Posterior vena cava (tissue), 2 donors: ENCODE measurements at places on chromosomes 5 and 9. TPM values are rescaled to one million over a fixed set of nuclear protein-coding genes. Genes with fewer than 3 reads are reported as not detected.
A peak's percentile ranks its signal among the peaks of the same experiment; 100 is the strongest.

DNA sequence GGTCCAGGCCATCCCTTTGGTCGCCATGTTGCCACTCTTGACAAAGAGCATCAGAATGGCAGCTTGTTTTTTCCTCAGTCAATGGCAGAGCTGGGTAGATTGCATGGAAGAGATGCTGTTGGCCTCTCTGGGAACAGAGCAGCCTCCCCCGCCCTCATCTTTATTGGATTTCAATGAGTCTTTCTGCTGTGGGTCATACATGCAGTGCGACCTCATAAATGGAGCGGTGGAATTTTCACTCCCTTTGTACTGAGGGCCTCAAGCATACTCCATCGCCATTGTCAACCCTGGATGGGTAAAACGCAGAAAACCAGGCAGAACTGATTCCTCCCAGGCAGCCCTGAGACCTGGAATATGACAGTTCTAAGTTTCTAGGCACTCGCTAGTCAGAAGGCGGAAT, 71.8 kb downstream of the ZNF618 start:
- no peak for DNase-seq

- DNase-seq, result no peak
Observed at GRCh38 chr5:133842846-133843611, 125.4 kb downstream of the C5orf15 start.

- DNase-seq, result no peak
Observed at GRCh38 chr9:115672477-115673316, 480.9 kb upstream of the PAPPA start.

- DNase-seq, result no peak
Observed at GRCh38 chr5:157282150-157282549, 16.2 kb downstream of the CYFIP2 start.

Gene DMRT2
- total RNA-seq, result 0.93 TPM

GRCh38 chr9:29211580-29212396, 1638.5 kb upstream of the C9orf72 start:
- peak; percentile 80 for DNase-seq

Gene KIF12
- not detected for total RNA-seq

Gene ANXA2R
- 2.3 TPM for total RNA-seq
